Hindlimb muscle (tissue), 1 donor: ENCODE measurements at places on chromosomes 12 and 14. TPM values are rescaled to one million over a fixed set of nuclear protein-coding genes. Genes with fewer than 3 reads are reported as not detected.

SYCP3 gene
- 0.41 TPM for polyA plus RNA-seq

- DNase-seq = no peak
These were observed 391 bp downstream of the SERPINA4 start for GRCh38 chr14:94561656-94562010.

DNA sequence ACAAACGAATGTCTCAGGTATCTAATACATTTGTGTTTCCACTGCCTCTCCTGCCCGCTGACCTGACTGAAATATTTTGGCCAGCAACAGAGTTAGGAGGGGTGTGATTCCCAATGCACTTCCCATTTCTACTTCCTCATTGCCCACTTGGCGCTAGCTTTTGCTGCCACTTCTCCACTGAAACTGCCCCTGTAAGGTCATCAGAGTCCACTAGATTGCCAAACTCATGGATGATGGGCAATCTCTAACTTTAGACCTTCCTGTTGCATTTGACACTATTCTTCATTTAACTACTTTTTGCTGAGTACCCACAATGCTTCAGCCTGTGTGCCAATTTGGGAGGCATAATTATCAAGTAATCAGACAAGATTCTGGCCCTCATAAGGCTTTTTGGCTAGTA is 40.8 kb downstream of the GPR65 start:
- DNase-seq = peak; percentile 11

DNA sequence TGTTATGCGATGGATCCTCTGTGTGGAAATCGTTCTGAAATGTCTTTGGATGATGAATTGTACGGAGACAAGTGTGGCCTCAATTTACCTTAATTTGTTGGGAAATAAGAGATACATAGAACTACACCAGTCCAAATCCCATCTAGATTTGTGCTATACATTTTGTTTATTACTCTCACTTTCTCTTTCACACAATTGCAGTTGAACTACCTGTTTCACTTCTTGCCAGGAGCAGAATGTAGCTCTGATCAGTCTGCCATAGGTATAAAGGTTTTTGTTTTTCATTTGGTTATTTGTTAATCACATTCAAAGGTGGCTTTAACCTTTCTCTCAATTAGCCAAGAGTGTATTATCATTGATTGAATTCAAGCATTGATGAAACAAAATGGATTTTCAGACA is 268.2 kb downstream of the SNAPC1 start:
- no peak for DNase-seq

GRCh38 chr14:64723691-64724577 is 19.7 kb downstream of the PLEKHG3 start:
- no peak for DNase-seq

TMEM63C gene
- polyA plus RNA-seq = 1.0 TPM

PRH1 gene
- polyA plus RNA-seq = 8.8 TPM

GRCh38 chr14:77142005-77142800 is 612 bp upstream of the ZDHHC22 start:
- no peak for DNase-seq

DNA sequence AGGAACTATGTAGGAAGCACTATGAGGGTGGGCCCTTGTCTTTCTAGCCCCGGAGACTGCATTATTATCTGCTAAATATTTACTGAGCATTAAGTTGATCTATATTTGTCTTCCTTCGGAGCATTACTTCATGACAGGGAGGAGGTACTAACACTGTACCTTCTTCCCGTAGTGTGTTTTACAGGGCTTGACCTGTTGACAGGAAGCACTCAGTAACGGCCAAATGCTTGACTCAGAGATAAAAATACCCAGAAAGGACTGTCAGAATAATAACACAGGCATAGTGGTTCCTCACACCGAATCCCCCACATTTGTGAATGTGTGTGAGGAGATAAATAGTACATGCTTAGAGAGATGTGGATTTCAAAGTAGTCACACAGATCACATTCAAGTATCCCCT is 466.6 kb downstream of the EGLN3 start:
- no peak for DNase-seq
